Activated T-cell treated with anti-CD3 and anti-CD28 coated beads, Interleukin-2, amount 50 U/mL, for 48 hours (primary cell): ENCODE measurements at places on chromosomes 16 and 17.
A peak's percentile ranks its signal among the peaks of the same experiment; 100 is the strongest.

GRCh38 chr17:18859256-18859655 is 1.3 kb downstream of the PRPSAP2 start:
- no peak for DNase-seq

DNA sequence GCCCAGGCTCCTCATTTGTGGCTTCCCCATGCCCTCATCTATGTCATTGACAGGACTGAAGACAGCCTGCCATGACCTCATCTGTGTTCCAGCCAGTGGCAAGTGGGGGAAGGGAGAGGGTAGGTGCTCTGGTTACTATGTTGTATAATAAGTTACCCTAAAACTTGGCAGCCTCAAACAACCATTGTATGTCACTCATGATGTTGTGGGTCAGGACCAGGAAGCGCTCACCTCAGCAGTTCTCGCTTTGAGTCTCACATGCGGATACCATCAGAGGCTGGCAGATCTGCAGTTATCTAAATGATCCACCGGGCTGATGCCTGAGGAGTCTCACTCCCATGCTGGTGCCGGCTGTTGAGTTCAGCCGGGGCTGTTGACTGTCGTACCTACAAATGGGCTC is 89.0 kb upstream of the TMEM97 start:
- no peak for DNase-seq

- no peak for DNase-seq
These were observed 40.4 kb downstream of the ZNF778 start for GRCh38 chr16:89257757-89258465.

- no peak for DNase-seq
These were observed 91.4 kb upstream of the GSE1 start for GRCh38 chr16:85521552-85522307.

GRCh38 chr16:87667946-87668345 is 65.6 kb downstream of the JPH3 start:
- no peak for DNase-seq

DNA sequence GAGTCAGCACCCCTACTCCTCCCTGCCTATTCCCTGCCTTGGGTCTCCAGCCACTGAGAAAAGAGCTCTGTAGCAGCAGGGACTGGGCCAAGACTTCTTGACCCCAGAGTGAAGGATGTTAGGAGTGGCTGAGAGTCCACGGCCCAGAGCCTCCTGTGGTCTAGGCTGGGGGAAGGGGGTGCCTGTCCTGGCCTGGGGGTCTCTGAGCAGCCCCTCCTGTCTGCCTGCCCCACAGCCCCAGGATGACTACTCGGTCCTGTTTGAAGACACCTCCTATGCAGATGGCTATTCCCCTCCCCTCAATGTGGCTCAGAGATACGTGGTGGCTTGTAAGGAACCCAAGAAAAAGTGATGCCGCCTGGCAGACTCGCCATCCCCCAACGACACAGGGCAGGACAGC is 5.5 kb downstream of the SULT1A2 start:
- DNase-seq = no peak

DNA sequence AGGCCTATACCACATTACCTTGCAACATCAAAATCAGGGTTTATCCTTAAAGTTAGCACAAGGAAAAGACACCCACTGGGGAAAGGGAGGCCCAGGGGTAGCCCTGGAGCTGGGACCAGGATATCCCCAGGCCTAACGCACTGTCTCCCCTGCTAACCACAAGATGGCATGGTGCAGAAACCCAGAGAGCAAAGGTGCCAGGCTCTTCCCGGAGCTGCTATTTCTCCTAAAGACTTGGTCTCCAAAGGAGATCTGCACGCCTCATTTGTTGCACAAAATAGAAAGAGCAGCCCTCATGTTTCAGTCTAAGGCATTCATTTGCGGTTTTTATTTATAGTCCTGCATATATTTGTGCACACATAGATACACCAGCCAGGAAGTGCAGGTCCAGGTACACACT is 408.6 kb downstream of the SOX9 start:
- no peak for DNase-seq

DNA sequence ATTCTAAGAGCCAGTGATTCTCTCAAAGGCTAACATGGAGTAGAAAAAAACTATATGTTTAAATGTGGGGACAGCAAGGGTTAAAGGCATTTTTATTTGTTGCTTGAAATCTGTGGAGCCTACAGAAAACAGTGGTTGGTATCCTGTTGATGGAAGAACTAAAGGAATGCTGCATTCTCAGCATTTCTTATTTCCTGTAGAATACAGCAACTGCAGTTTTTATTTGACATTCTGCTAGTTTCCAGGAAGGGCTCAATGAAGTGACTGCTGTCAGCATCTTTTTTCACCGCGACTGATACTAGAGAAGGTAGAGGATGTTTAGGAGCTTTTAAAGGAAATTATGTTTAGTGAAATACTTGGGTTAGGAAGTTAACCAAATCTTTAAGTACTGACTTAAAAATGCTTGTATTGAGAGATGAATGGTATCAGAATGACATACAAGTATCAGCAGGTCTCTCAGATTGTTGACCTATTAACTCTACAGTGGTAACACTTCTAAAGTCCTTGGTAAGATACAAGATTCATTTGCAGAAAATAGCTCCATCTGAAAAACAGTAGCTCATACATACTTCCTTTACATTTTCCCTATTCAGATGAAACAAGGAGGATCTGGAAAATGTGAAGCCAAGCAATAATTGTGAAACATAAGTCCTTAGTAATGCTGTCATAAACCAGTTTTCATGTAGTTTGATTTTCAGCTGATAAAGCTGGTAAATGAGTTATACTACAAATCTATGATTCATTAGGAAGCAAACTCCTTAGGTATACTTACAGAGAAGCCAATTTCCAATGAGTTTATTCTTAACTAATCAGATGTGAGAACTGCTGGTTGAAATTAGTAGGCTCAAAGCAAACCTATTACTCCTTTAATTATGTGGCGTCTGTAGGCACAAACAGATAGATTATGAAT is 15.2 kb downstream of the CLTC start:
- DNase-seq = no peak

- DNase-seq = no peak
These were observed 158.5 kb upstream of the RPH3AL start for GRCh38 chr17:511001-511698.

GRCh38 chr17:5437721-5438317 is 1.1 kb downstream of the C1QBP start:
- DNase-seq = no peak

GRCh38 chr17:7354262-7354843 is 603 bp upstream of the TMEM95 start:
- peak; percentile 54 for DNase-seq

DNA sequence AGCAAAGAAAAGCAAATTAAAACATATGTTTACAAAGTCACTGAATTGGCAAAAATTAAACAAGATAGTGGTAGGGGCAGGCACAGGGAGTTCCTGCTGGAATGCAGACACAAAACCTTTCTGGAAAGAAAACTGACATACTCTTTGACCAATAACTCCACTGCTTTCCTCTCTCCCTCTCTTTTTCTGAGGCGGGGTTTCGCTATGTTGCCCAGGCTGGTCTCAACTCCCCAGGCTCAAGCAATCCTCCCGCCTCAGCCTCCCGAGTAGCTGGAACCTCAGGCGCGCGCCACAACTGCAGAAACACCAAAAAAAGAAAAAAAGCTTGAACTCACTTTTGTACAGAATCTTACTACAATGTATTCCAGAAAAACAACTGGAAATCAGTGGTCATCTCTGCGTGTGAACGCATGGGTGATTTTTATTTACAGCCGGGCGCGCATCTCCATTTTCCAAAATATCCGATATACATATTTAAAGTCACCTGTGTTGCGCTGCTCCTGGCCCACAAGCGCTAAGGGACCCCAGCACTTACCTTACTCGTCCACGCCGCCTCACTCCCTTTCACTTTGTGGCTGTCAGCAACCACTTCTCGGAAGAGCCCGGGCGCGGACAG is 480 bp downstream of the TXNL4B start:
- peak; percentile 25 for DNase-seq

GRCh38 chr17:50267074-50267841 is 7.0 kb upstream of the TMEM92 start:
- no peak for DNase-seq

GRCh38 chr17:15260376-15261257 is 4.5 kb downstream of the PMP22 start:
- peak; percentile 83 for DNase-seq

DNA sequence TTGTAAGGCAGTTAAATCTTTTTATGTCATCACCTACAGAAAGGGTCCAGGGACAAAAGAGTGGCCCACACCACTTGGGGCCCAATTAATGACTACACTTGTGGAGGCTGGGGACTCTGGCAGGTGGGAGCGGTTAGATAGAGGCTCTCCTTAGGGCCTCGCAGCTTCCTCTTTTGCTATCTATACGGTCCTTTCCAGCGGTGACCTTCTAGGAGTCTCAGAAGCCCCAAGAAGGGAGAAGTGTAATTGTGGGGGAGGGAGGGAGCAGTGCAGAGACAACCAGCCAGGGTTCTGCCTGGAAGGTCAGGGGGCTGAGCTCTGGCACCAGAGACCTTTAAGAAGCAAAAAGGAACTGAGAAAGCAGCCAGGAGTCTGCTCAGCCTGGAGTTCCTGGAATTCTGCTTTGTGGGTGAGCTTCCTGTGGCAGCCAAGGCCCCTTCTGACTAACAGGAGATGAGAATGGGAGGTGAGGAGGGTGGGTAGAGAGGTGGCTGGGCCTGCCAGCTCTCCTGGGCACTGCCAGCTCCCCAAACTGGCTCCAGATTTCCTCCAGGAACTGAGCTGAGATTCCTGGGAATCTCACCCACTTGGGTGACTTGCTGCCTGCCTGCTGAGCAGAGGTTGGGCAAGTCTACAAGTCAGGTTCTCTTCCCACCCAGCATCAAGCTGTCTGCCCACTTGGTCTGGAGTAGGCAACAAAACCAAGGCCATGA is 16.3 kb upstream of the MAP3K14 start:
- DNase-seq = peak; percentile 19

GRCh38 chr16:89556750-89557689 is 3.5 kb upstream of the RPL13 start:
- peak; percentile 93 for DNase-seq

- DNase-seq = no peak
These were observed 3.6 kb downstream of the CD19 start for GRCh38 chr16:28935346-28935745.

- DNase-seq = no peak
These were observed 1.3 kb upstream of the NXPH3 start for GRCh38 chr17:49574323-49574781.

DNA sequence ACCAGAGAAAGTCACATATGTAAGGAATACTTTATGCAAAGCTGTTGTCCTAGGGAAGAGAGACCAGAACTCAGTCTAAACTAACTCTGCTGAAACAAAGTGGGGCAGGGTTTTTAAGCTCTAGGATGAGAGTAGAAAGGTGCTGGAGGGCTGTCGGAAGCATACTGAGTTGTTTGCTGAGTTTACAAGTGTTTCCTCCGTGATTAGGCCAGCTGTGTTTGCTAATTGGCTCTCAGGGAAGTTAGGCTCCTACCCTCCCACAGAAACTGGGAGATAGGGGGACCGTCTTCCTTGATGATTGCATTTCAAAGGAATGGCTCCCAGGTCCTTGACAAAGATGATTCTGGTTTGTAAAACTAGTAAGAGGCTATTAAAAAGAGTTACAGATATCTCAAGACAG is 24.4 kb upstream of the CRYM start:
- DNase-seq = no peak

DNA sequence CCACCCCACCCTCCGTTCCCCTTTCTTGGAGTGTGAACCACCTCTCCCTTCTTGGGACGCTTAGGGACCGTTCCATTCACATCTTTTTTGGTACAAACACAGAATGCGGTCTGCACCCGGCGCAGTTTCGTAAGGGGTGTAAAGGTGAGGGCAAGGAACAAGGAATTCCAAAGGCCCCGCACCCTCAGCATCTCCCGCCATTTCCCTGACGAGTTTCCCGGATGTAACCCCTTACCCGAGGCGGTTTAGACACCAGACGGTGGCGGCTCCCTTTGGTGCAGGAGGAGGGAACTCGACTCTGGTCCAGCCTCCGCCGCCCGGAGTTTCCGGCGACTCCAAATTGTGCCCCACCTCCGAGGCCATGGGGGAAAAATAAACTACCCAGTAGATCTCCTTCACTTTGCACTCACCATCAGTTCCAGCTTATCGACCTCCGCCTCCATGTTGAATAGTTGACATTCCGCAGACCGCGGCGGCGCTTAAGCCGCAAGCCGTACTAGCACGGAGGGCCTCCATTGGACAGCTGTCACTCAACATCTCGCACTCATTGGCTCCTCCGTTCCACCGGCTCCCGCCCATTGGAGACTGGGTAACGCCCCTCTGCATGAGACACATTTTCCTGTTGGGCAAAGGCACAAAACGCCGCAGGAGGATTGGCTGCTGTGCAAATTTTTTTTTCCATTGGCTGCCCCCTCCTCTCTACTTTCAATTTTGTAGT is at the start of gene SKA2:
Gene SKA2, minus strand, starts transcription at position 466 of the 718 bp plus-strand sequence. Its CDS starts 23 bp downstream, at position 443.
- peak; percentile 98 for DNase-seq

DNA sequence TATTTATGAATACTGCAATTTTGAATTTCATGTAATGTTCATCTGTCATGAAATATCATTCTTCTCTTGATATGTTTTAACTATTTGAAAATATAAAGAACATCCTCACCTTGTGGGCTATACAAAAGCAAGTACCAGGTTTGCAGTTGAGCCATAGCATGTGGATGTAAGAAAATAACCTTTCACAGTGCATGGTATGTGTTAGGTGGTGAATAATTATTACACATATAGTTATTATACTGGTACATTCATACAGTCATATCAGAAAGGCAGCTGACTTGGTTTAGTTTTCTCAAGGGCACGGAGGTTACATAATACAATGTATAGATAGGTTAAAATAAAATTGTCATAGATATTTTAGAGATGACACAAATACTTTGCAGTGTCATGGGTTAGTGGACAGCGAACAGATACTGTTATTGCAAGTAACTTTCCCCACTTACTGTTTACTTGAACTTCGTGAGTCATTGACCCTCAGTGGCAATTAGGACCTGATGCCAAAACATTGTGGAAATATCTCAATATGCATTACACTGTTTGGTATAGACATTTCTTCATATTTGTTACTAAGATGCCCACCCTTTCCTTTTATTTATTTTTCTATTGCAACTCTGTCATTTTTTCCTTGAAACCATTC is 445.4 kb upstream of the GOT2 start:
- no peak for DNase-seq

GRCh38 chr16:58187092-58187491 is 10.8 kb downstream of the CSNK2A2 start:
- DNase-seq = no peak

- DNase-seq = no peak
These were observed 92.1 kb upstream of the ZNF750 start for GRCh38 chr17:82931699-82932517.

DNA sequence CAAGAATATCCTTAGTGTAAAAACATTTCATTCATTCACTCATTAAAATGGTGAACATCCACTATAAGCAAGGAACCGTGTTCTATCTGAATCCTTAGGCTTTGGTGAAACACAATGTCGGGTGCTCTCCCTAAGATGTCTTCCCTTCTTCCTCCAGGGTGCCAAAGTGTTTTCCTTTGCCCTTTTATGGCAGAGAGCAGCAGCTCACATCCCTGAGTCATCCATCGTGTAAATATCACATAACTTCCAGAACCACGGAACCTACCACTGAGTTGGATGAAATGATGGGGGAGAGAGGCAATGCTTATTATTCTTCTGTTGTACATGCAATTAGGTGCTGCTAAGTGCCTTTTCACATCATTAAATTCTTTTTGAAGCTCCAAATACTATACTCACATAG is 50.2 kb downstream of the DNAH3 start:
- DNase-seq = no peak
